ENCODE measurements at places on chromosomes 4 and X.

GRCh38 chr4:52957835-52958631 lies 95.9 kb downstream of the RASL11B start:
- no peak for DNase-seq

DNA sequence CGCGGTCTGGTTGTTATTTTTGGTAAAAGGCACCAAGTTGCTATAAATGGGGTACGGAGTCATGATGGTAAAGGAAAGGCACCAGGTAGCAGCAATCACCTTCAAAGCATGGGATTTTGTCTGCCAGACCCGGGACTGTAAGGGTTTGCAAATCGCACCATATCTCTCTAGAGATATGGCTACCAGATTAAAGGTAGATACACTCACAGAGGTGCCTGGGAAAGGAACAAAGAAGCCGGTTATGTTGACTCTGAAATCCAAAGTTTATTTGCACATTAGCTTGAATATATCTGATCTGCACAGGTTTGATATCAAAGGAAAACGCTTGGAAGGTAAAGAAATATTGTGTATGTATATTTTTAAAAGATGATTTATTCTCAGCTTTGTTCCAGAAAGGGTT lies 4.6 kb downstream of the CCKAR start:
- DNase-seq: no peak

GRCh38 chrX:12282991-12283390 lies 144.7 kb downstream of the FRMPD4 start:
- no peak for DNase-seq

DNA sequence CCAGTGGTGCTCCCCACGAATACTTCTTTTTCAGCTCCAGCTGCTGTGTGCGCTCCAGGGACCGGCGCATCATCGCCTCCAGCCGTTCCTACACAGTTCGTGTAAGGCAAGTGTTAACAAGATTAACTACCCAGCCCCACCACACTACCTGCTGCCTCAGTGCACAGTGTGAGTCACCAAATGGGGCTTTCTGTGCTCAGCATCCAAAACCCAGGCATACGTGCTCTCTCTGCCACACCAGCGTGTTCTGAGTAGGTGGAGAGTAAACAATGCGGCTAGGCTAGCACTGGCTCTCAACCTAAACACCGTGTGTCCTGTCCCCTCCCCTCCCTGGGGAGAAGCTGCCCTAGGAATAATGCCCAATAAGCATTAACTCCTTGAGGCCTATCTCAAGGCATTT lies 60.0 kb downstream of the MAP7D2 start:
- DNase-seq: no peak
